ENCODE measurements at places on chromosomes 6 and 20.

DNA sequence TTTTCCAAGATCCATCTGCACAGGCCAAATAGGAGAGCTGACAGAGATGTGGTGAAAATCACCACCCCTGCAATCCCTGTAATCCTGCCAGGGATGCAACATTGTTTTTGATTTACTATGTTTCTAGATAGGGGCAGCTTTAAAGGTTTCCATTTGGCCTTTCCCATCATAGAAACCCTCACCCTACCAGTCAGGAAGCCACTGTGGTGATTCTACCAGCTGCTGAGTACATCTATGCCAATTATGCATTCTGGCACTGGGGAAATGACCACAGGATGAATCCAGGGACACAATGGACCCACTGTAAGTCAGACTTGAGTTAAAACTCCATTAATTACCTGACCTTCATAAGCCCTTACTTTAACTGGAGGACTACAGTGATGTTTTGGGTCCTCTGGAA, 130.4 kb downstream of the TNFRSF21 start:
- no peak for DNase-seq

GRCh38 chr20:57240581-57241362, 25.7 kb downstream of the BMP7 start:
- no peak for DNase-seq

- peak; percentile 94 for DNase-seq
Measured at GRCh38 chr6:37137201-37138090, 32.5 kb upstream of the PIM1 start.

DNA sequence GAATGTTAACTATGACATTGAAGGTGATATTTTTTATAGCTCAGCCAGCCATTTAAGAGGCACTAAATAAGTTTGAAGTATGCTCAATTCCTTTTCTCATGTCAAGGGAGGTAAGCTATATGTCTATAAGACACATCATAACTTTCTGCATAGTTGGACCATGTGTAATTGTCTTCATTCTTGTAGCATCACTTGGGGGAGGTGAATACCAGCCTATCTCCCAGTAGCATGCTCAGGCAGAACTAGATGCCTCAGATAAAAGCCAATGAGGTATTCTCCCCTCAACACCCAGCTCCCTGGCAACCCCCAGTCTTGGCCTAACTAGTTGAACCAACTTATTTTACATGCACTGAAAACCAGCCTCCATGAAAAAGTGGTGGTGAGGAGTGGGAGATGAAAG, 158.3 kb upstream of the JAG1 start:
- peak; percentile 8 for DNase-seq

- DNase-seq = no peak
Measured at GRCh38 chr6:144534180-144534579, 249.0 kb downstream of the UTRN start.

DNA sequence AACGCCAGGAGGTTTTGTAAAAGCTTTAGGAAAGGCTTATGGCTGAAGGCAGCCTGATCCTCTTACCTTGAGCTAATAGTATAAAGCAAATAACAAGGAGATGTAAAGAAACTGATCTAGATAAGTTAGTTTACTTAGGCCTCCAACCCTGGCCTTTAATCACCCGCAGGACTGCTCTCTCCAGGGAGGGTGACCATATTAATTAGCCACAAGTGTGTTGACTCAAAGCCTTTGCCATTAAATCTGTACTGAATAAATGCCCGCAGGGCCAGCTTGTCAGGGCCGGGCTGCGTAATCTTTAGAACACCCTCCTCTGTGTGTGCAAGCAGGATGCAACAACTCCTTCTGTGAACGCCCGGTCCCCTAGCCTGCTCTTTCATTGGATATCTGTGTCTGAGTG, 6.1 kb upstream of the PRSS16 start:
- DNase-seq = no peak

DNA sequence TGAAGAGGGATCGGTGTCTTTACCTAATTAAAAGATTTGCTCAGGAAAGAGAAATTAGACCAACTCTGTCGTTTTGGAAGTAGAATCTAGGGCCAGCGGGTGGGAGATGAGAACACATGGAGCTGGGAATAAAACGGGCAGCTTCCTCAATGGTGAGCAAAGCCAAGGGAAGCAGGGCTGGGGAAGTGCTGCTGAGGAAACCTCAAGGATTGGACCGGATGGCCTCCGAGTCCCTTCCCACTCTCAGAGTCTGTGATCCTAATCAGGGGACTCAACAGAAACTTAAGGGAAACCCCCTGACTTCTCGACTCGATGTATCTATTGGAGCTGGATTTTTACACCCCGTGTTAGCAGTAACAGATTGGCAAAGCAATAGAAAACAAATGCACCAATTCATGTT, 10.8 kb downstream of the GCNT2 start:
- no peak for DNase-seq

- no peak for DNase-seq
Measured at GRCh38 chr20:18258126-18258860, 30.0 kb upstream of the ZNF133 start.

DNA sequence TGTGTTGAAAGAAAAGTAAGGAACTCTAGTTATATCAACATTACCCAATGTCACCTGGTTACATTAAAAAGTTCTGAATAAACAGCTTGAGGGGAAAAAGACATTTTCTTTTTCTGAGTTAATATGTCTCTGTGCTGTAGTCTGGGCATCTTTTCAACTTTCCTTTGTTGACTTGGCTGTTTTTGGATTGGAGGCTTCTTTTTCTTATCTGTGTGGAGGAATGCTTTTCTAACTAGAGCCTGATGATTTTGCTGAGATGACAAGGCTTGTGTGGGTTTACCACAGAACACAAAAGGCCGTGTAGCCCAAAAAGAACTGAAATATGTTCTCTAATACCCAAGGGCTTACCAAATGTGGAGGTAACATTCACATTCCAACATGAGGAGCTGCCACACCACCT, 161.8 kb downstream of the KCNQ5 start:
- no peak for DNase-seq

- no peak for DNase-seq
Measured at GRCh38 chr6:83854001-83854501, 891 bp downstream of the RIPPLY2 start.

- DNase-seq = no peak
Measured at GRCh38 chr20:10994991-10995700, 321.3 kb upstream of the JAG1 start.

- DNase-seq = no peak
Measured at GRCh38 chr20:57162362-57162652, 104.1 kb downstream of the BMP7 start.

- no peak for DNase-seq
Measured at GRCh38 chr6:11762794-11763459, 15.7 kb downstream of the ADTRP start.

GRCh38 chr20:11118802-11119380, 445.1 kb upstream of the JAG1 start:
- DNase-seq = peak; percentile 28

DNA sequence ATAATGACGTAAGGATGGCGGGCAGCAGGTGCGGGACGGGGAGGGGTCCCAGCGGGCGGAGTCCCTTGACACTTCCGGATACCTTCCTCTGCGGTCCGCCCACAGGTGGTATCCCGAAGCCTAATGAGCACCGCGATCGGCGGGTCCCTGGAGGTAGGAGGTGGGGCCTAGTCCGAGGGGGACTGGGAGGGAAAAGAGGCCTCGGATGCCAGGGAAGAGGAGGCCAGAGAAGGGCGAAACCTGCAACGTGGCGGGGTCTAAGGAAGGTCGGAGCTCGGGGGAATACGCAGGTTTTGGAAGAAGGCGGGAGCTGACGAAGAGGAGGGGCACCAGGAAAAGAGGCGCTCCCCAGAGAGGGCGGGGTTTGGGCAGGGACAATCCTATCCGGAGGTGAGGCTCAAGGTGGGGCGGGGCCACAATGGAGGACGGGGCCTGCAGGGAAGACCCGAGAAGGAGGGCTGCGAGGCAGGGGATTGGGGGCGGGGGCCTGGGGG, 3.7 kb downstream of the PRSS16 start:
- peak; percentile 92 for DNase-seq
